ENCODE measurements at places on chromosomes 16 and 17.

DNA sequence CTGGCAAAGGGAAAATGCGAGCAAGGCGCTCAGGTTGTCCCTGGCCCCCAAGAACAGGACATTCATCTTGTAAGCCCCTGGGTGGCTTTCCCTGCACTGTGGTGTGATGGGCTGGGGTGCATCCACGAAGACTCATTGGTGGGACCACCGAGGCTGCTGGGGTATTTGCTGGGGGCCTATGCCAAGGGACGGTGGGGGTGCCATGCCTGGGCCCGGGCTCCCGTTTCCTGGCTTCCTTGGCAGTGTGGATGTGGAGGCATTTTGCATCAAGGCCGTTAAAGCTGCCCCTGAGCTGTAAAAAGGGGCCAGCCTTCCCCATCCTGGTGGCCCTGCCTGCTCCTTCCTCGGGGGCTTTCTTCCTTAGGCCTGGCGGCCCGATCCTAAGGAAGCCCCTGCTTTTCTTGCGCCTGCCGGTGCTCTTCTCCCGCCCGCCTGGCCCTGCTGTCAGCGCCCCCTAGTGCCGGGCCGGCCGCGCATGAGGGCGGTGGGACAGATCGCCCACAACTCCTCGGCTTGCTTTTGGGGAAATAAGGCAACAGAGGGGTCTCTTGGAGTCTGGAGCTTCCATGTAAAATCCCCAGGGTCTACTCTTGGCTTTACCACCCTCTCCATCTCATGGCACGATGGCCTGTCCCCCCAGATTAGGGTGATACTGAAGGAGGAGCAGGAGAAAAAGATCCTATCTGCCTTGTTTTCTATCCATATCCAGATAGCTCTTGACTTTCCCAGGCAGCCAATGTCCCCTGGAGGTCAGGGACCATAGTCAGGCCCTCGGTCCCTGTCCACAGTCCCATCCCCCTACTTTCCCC is 9.8 kb upstream of the TBX2 start:
- peak; percentile 39 for DNase-seq

- DNase-seq: no peak
These were observed 8.8 kb upstream of the ZNF263 start for GRCh38 chr16:3274490-3274889.

- no peak for DNase-seq
These were observed 342.0 kb upstream of the XYLT1 start for GRCh38 chr16:17812771-17813170.

DNA sequence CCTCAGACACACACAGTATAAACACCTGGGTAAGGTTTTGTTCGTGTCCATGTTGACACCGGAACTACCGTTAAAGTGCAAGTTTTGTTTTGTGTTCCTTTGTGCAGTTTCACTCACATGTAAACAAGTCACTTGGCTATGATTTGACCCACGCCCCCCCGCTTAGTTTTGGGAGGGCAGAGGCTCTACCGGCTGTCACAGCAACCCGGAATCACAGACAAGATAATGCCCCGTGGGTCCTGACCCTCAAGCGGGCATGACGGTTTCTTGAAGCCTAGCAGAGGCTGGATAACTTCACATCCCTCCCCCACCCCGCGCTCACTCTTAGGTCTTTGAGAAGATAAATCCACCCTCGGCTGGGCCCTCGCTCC is 1.7 kb downstream of the RASD1 start:
- DNase-seq: no peak

DNA sequence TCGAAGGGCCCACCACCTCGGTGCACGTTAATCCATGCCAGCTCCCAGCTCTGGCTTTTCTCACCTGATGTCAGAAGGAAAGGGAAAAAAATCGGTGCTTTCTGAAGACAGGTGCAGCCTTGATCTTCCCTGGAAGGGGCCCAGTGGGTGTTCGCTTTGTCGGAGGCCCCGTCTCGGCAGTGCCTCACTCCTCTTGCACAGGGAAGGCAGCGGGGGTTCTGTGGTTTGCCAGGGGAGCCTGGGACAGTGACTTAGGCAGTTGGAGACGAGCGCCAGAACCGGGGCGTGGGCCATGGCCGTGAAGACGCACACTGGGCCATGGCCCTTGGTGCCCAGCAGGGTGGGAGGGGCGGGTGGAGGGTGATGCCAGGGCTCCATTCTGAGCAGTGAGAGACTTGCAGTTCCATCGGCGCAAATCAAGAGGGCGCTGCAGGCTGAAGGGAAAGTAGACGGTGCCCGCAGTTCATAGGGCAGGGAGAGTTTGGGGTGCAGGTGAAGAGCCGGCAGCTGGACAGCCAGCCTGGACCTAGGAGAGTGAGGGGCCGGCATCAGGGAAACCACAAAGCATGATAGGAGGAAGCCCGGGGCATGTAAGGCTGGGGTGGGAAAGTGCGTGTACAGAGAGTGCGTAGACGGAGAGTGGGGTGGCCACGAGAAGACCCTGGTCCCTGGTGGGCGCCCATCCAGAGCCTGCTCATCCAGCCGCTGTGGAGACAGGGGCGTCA is 101.3 kb upstream of the CHMP6 start:
- no peak for DNase-seq

DNA sequence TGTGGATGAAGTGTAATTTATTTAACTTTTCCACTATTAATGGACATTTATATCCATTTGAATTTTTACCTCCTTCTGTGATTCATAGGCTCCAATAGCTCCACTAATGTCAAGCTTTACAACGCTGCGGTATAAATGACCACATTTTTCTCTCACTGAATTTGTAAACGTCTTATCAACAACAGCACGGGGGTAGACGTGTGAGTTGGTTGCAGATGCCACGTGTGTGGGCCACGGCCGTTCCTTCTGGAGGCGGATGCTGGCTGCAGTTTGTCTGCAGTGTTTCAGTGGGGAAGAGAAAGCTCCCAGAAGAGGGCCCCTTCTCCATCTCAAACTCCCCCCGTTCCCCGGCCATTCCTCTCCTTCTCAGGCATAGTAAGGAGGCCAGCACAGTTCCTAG is 68.2 kb upstream of the XYLT1 start:
- DNase-seq: no peak

- DNase-seq: peak; percentile 65
These were observed 1.5 kb downstream of the PITPNM3 start for GRCh38 chr17:6554871-6555330.

GRCh38 chr16:47064775-47065174 is 79.0 kb downstream of the NETO2 start:
- no peak for DNase-seq

DNA sequence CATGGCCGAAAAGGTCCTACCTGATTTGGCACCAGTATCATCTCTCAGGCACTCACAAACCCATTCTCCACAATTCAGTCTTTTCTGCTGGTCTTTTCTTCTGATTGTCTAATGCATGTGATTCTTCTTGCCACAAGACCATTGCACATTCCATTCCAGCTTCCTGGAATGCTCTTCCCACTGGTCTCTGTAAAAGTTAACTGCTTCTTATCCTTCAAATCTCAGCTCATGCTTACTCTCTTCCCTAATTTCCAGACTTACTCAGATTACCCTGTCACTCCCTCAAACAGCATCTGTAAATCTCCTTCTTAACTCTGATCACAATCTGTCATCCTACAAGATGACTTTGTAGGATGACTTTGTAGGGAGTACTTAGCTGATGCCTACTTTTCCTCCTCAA is 320.2 kb downstream of the MAP2K6 start:
- no peak for DNase-seq

DNA sequence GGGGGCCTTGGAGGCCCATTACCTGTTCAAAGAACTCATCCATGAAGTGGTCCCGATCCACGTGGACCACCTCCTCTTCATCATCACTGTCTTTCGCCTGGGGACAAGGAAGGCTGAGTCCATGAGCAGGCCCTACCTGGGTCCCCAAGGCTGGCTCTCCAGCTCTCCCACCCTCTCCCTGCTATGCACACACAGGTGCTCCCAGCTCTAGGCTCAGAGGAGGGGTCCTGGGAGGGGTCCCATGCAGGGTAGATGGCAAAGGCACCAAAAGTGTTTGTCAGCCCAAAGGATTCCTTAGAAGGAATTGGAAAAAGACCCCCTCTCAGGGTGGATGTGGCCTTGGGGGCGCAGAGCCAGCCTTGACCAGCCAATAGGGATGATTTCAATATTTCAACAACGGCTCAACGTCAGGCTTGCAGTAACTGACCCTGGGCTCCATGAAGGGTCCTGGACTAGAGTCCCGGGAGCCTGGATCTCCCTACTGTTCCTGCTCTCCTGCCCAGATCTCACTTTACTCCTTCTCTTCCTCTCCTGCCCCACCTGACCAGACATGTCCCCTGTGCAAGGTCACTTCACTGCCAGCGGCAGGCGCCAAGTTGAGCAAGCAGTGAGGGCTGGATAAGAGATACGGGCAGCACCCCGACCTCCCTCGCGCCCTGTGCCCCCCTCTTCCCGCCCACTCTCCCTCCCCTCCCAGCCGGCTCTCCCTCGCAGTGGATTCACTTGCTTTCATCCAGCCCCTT is 8.8 kb downstream of the STX1B start:
- no peak for DNase-seq

GRCh38 chr17:44844390-44844830 is 3.3 kb upstream of the HIGD1B start:
- DNase-seq: no peak

- DNase-seq: no peak
These were observed 206.8 kb downstream of the CA10 start for GRCh38 chr17:51951741-51952140.

- DNase-seq: no peak
These were observed 24.3 kb upstream of the SMPD3 start for GRCh38 chr16:68472581-68472980.

DNA sequence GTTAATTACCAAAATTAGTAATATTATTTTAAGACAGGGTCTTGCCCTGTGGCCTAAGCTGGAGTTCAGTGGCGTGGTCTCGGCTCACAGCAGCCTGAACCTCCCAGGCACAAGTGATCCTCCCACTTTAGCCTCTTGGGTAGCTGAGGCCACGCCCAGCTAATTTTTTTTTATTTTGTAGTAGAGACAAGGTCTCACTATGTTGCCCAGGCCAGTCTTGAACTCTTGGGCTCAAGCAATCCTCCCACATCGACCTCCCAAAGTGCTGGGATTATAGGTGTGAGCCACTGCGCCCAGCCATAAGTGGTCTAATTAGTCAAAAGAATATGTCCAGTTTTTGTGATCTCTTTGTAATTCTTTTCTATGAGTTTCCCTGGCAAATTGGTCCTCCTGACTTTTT is 12.0 kb upstream of the CFDP1 start:
- no peak for DNase-seq

All from posterior cingulate gyrus (tissue), 11 donors.